ENCODE measurements at places on chromosomes 6 and 20.

GRCh38 chr6:90285042-90285481 lies 11.6 kb downstream of the BACH2 start:
- peak; percentile 54 for DNase-seq
- peak overlapping the region; percentile 46 for H3K4me3 ChIP-seq
- peaks cover 24% of the 10 kb centered on the region for H3K4me1 ChIP-seq
- H3K27me3 ChIP-seq: no peaks in the 10 kb centered on the region
- H3K36me3 ChIP-seq: no peaks in the 10 kb centered on the region
- H3K27ac ChIP-seq: peak overlapping the region; percentile 46

DNA sequence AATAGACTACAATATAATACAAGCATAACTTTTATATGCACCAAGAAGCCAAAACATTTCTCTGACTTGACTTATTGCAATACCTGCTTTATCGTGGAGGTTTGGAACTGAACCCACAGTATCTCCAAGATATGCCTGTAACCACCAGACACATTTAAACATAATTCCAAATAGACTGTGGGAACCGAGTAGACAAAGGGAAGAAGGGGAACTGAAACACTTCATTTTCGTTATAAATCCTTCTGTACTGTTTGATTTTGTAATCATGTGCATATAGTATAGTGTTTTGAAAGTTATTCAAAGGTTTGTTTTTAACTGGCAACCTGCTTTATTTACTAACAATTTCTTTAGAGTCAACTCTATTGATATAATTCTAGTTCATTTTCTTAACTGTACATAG lies 154.9 kb upstream of the BEND6 start:
- no peak overlapping the region for H3K27ac ChIP-seq
- no peaks in the 10 kb centered on the region for H3K27me3 ChIP-seq
- no peaks in the 10 kb centered on the region for H3K36me3 ChIP-seq
- DNase-seq: no peak

DNA sequence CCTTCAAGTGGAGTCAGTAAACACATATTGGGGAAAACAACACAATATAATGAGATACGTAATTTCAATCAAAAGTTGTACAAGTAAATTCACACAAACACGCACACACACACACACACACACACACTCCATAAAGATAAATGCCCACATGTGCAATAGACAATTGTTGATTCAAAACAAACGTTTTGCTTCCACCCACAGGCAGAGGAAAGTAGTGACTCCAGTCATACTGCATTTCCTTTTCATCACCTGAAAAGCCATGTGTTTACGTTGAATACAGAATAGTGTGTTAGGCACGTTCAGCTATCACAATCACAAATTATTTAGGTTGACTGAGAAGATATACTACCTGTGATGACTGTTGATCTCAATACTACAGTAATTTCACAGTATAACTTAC lies 443.8 kb upstream of the MANEA start:
- no peak overlapping the region for H3K27ac ChIP-seq
- no peaks in the 10 kb centered on the region for H3K4me1 ChIP-seq
- no peak overlapping the region for H3K4me3 ChIP-seq
- H3K36me3 ChIP-seq: no peaks in the 10 kb centered on the region
- peak; percentile 53 for DNase-seq

- DNase-seq: no peak
- no peaks in the 10 kb centered on the region for H3K4me1 ChIP-seq
- H3K36me3 ChIP-seq: no peaks in the 10 kb centered on the region
- H3K27me3 ChIP-seq: no peaks in the 10 kb centered on the region
These were observed 187.6 kb upstream of the QKI start for GRCh38 chr6:163226836-163227485.

DNA sequence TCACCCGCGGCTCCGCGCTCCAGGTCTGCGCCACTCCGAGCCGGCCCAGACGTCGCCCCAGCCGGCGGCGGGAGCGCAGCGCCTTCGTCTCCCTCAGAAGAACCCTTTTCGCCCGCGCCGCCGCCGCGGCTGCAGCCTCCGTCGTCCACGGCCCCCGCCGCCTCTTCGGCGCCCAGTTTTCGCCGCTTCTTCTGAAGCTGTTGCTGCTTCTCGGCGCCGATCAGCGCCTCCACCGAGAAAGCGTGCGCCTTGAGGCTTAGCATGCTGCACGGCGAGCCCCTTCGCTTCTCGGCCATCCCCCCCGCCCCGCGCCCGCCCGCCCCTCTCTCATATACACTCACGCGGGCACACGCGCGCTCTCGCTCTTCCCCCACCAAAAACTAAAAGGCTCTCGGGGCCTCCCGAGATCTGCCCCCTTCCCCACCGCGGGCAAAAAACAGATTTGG lies 489 bp downstream of the TBX18 start:
- H3K27me3 ChIP-seq: no peaks in the 10 kb centered on the region
- peaks cover 9% of the 10 kb centered on the region for H3K4me1 ChIP-seq
- DNase-seq: no peak
- peaks cover 14% of the 10 kb centered on the region for H3K36me3 ChIP-seq
- peak overlapping the region; percentile 91 for H3K4me3 ChIP-seq
- peak overlapping the region; percentile 99 for H3K27ac ChIP-seq

DNA sequence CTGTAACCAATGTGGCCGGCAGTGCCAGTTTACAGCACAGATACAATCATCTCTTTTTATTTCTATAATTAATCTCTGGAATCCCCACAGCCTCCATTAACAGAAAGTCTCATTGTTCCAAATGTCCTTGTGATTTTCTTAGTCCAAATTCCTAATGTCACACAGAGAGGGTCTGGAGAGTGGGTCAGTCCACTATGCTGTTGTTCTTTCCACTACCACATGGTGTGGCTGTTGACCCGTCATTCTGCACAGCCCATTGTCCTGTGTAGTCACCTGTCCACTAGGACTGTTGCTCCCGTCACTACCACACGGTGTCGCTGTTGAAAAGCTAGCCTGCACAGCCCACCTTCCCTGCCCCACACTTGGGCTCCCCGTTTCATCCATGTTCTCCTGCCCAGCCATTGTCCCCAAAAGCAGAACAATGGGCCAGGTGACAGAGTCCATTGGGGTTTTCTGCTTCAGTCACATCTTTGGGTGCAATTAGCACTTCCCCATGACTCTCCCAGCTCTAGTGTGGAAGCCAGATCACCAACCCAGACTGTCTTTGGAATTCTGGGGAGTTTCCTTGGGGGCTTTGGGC lies 8.6 kb upstream of the LBP start:
- H3K27ac ChIP-seq: no peak overlapping the region
- no peaks in the 10 kb centered on the region for H3K36me3 ChIP-seq

DNA sequence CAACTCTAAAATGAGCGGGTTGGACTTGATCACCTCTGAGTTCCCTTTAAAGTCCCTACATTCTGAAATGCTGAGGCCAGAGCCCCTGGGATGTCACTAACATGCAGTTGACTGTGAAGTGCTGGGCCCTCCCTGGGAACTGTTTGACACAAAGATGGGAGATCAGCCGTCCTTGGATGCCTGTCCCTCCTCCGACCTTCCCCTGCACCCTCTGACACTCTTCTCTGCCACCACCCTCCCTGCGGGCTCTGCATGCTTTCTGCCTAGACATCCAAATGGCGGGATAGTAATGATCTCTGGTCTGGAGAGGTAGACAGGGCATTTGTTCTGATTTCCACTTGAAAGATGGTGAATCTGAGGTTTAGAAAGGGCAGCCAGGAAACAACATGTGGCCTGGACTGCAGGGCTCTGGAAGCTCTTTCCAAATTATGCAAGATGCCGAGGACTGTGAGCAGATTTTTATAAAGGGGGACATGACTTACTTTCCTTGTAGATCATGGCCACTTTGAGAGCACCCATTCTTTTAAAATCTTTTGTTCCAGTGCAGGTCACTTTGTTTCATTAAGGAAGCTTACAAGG lies 113.2 kb downstream of the ZDHHC14 start:
- H3K27ac ChIP-seq: no peak overlapping the region
- no peak overlapping the region for H3K4me3 ChIP-seq
- H3K4me1 ChIP-seq: no peaks in the 10 kb centered on the region
- no peaks in the 10 kb centered on the region for H3K36me3 ChIP-seq

- no peaks in the 10 kb centered on the region for H3K36me3 ChIP-seq
- no peak overlapping the region for H3K4me3 ChIP-seq
- H3K27ac ChIP-seq: no peak overlapping the region
- no peaks in the 10 kb centered on the region for H3K4me1 ChIP-seq
- H3K27me3 ChIP-seq: peaks cover 17% of the 10 kb centered on the region
These were observed 30.2 kb upstream of the BCAS1 start for GRCh38 chr20:54100563-54100962.

GRCh38 chr6:156250593-156250992 lies 526.6 kb upstream of the ARID1B start:
- no peaks in the 10 kb centered on the region for H3K36me3 ChIP-seq
- H3K27ac ChIP-seq: no peak overlapping the region
- no peaks in the 10 kb centered on the region for H3K4me1 ChIP-seq
- no peaks in the 10 kb centered on the region for H3K27me3 ChIP-seq
- H3K4me3 ChIP-seq: no peak overlapping the region

- H3K27me3 ChIP-seq: no peaks in the 10 kb centered on the region
- no peak overlapping the region for H3K27ac ChIP-seq
- H3K4me1 ChIP-seq: no peaks in the 10 kb centered on the region
- no peaks in the 10 kb centered on the region for H3K36me3 ChIP-seq
- DNase-seq: no peak
- no peak overlapping the region for H3K4me3 ChIP-seq
These were observed 180.4 kb downstream of the AIG1 start for GRCh38 chr6:143241111-143241510.

GRCh38 chr6:160031442-160031841 lies 62.6 kb downstream of the IGF2R start:
- peaks cover 16% of the 10 kb centered on the region for H3K4me1 ChIP-seq
- no peak overlapping the region for H3K27ac ChIP-seq
- no peak overlapping the region for H3K4me3 ChIP-seq

Data from SJCRH30 (cell line).